ENCODE measurements at places on chromosomes 11 and 22. TPM values are rescaled to one million over a fixed set of nuclear protein-coding genes. Genes with fewer than 3 reads are reported as not detected.

CALCB gene
- not detected for total RNA-seq

PNPLA3 gene
- total RNA-seq, result 51.0 TPM

- no peak overlapping the region for H3K4me3 ChIP-seq
- no peaks in the 10 kb centered on the region for H3K4me1 ChIP-seq
Observed at GRCh38 chr22:43554259-43554636, 142.4 kb downstream of the MPPED1 start.

- H3K4me1 ChIP-seq, result no peaks in the 10 kb centered on the region
- no peaks in the 10 kb centered on the region for H3K27me3 ChIP-seq
- DNase-seq, result no peak
- H3K27ac ChIP-seq, result no peak overlapping the region
Observed at GRCh38 chr11:32723332-32723731, 71.1 kb downstream of the CCDC73 start.

GRCh38 chr11:70489276-70489675 is 90.9 kb downstream of the CTTN start:
- no peak for DNase-seq
- no peaks in the 10 kb centered on the region for H3K27me3 ChIP-seq

- H3K4me1 ChIP-seq, result no peaks in the 10 kb centered on the region
- DNase-seq, result no peak
- no peaks in the 10 kb centered on the region for H3K36me3 ChIP-seq
- no peak overlapping the region for H3K4me3 ChIP-seq
- no peak overlapping the region for H3K27ac ChIP-seq
Observed at GRCh38 chr11:35238882-35239281, 99.9 kb downstream of the CD44 start.

Measured in endodermal cell (in vitro differentiated cells).